ENCODE measurements at places on chromosomes 4 and X.
A peak's percentile ranks its signal among the peaks of the same experiment; 100 is the strongest.

DNA sequence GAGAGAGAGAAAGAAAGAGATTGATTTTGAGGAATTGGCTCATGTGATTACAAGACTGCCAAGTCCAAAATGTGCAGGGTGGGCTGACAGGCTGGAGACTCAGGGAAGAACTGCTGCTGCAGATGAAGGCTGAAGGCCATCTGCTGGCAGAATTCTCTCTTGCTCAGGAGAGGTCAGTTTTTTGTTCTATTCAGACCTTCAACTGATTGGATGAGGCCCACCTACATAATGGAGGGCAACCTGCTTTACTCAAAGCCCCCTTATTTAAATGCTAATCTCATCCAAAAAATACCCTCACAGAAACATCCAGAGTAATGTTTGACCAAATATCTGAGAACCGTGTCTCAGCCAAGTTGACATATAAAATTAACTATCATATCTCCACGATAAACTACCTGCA, 38.2 kb upstream of the MAMLD1 start:
- no peak for DNase-seq

- no peak for DNase-seq
These were observed 38.0 kb downstream of the RAB28 start for GRCh38 chr4:13445841-13446790.

GRCh38 chr4:41410049-41410448, 127.9 kb upstream of the LIMCH1 start:
- no peak for DNase-seq

DNA sequence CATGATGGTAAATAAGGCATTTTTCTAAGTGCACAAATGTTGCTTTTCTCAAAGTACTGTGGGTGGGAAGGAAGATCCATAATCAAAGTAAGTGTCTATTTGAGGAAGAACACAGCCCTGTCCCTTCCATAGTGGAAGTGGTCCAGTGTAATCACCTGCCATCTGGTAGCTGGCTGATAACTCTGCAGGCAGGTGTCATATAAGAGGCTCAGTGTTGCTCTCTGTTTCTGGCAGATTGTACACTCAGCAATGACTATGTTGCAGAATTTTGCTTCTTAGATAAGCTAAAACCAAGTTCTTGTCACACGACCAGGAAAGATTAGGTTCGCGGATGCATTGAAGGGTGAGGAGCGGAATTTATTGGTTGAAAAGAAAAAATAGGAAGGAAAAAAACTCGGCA, 20.9 kb downstream of the SAGE1 start:
- DNase-seq: no peak

GRCh38 chr4:27000820-27001219, 140.2 kb downstream of the STIM2 start:
- no peak for DNase-seq

DNA sequence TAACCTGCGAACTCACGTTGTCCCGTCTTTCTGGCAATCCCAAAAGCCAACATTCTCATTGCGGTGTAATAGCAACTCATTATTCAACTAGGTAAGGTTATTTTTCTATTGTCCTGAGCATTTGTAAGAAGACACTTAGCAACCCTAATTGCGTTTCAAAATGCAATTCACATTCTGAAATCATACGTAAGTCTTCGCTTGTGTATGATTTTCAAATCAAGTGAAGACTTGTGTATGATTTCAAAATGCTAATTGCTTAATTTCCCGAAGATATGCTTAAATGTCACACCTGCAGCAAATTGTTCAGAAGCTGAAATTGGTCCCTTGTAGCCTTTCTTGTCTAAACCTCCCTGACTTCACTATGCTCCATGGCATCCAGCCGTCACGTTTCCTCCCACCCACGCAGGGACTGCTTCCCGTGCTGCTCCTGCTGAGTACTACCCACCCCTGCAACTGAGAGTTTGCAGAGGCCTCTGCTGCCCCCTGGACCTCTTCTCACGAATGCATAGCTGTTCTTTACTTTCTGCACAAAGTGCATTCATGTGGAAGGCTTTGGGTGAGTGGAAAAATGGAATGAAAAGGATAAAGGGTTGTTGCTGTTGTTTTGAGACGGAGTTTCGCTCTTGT, 40.8 kb upstream of the CLDN24 start:
- peak; percentile 20 for DNase-seq

GRCh38 chrX:69222103-69223090, 57.1 kb upstream of the PJA1 start:
- peak; percentile 63 for DNase-seq

DNA sequence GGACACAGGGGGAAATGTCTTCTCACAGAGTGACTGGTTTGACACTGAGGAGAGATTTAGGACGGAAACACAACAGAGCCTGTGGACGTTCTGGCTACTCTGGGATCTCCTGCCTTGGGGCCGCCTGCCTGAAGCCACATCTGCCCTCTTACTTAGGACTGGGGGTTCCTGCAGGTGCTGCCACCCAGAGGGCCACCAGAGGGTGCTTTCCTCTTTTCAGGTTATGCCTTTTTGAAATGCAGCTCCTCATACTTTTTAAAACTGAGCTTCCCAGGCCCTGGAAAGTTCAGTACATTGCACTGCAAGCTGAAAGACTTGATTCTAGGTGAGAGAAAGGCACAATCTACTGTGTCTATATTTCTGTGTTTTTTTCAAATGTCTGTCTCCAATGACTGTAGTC, 92.2 kb upstream of the PGRMC2 start:
- DNase-seq: peak; percentile 53

DNA sequence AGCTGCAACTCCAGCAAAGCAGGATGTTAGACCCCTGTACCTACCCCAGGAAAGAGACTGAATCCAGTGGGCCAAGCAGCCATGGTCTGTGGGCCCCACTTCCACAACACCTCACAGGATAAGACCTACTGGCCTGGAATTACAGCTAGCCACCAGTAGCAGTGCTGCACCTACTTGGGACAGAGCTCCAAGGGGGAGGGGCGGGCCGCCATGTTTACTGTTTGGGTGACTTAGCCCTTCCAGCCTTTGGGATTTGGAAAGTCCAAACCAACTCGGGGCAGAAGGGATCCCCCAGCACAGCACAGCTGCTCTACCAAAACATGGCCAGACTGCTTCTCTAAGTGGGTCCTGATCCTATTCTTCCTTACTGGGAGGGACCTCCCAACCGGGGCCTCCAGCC, 9.1 kb upstream of the TMSB15B start:
- no peak for DNase-seq

DNA sequence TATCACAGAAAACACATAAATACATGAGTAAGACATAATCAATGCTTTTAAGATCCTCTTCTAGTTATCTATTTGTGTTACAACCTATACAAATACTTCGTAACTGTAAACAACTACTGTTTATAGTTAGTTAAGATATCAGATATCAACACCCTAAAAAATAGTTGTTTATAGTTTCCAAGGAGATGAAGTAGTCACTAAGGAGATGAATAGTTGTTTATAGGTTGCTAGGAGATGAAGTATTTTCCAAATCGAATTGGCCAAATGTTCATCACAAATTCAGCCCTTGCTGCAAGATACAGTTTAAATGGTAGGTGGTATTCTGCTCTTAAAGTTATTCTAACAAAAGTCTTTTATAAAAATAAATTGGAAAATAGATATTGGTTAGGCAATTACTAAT, 618.2 kb upstream of the PCDH10 start:
- DNase-seq: no peak

DNA sequence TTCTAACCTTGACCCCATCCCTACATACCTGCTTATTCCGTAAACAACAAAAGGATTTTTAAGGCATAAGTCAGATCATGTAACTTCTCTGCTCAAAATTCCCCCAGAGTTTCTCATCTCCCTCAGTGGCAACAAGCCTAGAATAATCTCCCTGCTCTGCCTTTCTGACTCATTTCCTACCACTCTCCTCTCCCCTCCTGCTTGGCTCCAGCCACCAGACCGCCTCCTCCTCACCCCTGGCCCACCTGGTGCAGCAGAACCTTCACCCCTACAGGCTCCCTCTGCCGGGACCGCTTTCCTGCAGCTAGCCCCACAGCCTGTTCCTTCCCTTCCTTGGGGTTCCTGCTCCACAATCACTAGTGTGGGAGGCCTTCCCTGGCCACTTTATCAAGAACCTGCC, 32.1 kb downstream of the TSPAN5 start:
- DNase-seq: peak; percentile 81

GRCh38 chr4:38733663-38734062, 49.1 kb downstream of the TLR10 start:
- no peak for DNase-seq

DNA sequence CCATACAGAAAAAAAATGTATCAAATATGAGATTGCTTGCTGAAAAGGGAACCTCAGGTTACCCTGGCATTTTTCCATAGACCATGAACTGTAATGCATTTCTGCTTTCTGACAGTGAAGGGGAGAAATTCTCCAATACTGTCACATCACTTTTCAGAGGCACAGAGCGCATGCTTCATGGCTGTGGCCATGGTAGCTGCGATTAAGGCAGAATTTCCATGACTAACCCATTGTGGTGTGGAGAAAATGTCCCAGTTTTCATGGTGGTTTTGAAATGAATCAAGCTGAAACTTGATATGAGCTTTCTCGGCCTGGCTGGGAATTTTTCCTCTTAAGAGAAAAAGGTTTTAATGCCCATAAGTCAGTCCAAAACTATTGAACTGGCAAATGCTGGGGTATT, 39.5 kb upstream of the MAP3K15 start:
- DNase-seq: peak; percentile 70

GRCh38 chr4:55765070-55765469, 54.5 kb upstream of the EXOC1L start:
- no peak for DNase-seq

- DNase-seq: no peak
These were observed 51.1 kb upstream of the JADE1 start for GRCh38 chr4:128758314-128758922.

DNA sequence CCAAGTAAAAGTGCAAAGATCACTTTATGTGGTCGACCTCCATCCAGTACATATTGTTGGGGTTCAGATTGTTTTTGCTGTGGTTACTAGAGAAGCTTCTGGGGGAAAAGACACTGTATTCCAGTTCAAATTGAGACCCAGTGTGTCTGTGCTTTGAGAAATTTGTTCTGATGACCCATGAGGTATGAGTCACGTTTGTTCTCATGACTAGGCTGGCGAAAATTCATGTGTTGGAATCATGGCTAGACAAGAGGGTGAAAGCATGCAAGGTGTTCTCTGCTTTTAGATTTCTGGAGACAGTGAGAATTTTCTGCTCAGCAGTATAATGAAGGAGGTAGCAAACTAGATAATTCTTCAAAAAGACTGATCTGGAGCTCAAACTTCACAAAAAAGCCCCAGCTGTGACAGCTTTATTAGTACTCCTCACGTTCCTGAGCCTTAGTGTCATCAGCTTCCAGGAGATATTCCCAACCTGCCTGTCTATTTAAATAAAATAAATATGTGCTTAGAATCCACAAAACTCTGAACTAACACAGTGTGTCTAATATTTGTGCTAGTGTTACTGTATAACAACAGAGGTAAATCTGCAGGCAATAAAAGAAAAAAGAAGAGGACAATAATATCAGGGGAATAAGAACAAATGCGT, 24.4 kb upstream of the FAM47B start:
- peak; percentile 48 for DNase-seq

DNA sequence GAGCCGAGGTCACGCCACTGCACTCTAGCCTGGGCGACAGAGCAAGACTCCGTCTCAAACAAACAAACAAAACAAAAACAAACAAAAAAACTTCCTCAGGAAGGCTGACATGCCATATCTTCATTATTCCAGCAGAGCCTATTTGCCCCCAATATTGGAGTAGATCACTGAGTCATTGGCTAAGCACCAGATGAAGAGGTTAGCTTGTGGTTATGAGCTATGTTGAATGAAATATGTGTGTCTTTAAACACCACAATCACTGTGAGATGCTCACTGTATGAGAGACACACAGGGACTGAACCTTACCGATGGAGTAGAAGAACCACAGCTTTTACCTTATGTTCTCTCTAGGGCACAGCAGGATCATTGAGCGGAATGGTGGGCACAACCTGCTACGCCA, 122.1 kb upstream of the EOLA2 start:
- peak; percentile 47 for DNase-seq

GRCh38 chrX:72270316-72270866, 6.7 kb downstream of the RPS4X start:
- no peak for DNase-seq

GRCh38 chr4:130486186-130486585, 1390.2 kb downstream of the C4orf33 start:
- no peak for DNase-seq

GRCh38 chrX:40383360-40383759, 197.4 kb upstream of the ATP6AP2 start:
- DNase-seq: no peak

DNA sequence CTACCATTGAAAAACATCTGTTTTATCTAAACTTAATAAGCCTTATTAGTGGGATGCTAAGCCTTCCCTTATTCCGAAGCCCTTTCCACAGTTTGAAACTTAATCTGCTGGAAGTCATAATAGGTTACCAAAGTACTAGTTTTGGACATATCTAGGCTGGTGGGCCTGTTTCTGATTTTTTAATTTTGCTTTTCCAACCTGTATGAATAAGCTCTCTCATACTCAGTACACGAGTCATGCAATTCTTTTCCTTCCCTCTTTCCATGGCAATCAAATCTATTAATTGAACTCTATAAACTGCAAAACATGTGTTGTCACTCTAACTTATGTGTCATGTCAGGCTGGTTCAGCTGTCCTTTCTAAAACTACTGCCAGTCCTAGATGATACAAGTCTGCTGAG, 91.0 kb downstream of the AMMECR1 start:
- no peak for DNase-seq

GRCh38 chrX:129961180-129962083, 21.0 kb upstream of the BCORL1 start:
- DNase-seq: no peak

DNA sequence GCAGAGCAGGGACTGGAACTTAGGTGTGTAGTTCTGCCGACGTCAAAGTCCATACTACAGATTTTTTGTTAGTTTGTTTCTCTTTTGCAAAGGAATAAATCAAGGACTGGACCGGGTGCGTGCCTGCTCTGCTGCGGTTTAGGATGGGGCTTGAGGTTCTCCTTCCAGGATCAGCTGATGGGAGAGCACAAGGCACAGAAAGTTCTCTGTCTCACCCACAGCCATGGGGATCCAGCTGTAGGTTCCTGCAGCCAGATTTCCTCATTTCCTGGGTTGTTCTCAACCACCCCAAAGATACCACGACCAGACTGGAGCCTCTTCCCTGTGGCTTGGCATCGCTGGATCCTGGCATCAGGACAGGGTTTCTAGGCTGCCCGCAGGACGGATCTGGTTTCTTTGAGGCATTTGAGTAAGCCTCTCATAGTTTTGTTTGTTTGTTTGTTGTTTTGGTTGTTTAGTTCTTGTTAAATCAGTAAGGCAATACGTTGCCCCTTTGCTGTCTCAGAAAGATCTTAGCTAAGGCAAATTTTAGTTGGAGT, 789 bp upstream of the SRPX start:
- DNase-seq: peak; percentile 51

DNA sequence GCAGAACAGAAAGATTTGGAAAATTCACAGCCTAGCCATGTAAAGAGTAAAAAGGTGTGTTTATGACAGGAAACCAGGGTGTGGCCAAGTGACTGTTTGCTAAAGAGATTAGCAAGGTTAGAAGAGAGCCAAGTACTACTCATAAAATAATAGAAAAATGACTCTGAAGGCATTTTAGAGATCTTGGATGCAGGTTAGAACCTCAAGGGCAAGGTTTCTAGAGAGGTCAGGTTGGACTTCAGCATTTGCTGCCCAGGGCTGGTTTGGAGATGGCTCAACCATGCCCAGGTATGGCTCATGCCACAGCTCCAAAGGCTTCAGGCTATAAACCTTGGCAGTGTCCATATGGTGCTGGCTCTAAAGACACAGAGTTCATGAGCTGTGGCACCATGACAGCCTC, 40.6 kb upstream of the ADGRA3 start:
- DNase-seq: no peak

GRCh38 chr4:126269106-126269505, 954.4 kb downstream of the FAT4 start:
- DNase-seq: peak; percentile 50

Measured in AG10803 (cell line).